HuH-7.5 (cell line): ENCODE measurements at places on chromosomes 3 and 15.

GRCh38 chr3:5613599-5613998 is 426.1 kb downstream of the EDEM1 start:
- DNase-seq: no peak

DNA sequence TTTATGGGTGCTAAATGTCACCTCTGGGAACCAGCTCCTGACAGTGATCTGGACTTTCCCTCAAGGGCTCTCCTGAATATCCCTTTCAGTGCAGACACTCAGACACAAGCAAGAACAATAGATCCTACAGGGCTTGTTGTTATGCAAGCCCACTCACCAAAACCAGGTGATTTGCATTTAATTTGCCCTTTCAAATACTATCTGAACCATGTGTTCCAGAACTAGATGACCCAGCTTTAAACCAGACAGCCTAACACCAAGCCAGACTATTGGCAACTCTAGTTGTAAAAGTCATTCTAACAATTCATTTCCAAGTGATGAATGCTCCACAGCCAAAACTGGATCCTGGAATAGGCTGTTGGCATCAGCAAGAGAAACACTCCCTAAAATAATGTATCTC is 5.6 kb upstream of the ATP8B4 start:
- DNase-seq: no peak

DNA sequence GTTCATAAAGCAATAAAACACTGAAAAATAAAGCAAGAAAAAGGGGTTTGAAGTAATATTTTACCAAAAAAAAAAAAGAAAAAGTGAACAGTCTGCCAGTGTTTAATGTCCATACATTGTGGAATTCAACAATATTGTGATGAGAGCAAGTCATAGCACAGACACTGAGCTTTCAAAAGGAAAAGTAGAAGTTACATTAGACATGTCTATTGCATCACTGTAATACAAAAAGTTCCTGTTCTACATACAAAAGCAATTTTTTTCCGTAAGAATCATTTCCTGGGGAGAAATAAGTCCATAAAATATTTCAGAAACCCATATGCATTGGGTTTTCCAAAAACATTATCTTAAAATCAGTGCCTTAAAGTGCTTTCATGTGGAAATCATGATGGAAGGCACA is 11.8 kb upstream of the HDC start:
- no peak for DNase-seq

DNA sequence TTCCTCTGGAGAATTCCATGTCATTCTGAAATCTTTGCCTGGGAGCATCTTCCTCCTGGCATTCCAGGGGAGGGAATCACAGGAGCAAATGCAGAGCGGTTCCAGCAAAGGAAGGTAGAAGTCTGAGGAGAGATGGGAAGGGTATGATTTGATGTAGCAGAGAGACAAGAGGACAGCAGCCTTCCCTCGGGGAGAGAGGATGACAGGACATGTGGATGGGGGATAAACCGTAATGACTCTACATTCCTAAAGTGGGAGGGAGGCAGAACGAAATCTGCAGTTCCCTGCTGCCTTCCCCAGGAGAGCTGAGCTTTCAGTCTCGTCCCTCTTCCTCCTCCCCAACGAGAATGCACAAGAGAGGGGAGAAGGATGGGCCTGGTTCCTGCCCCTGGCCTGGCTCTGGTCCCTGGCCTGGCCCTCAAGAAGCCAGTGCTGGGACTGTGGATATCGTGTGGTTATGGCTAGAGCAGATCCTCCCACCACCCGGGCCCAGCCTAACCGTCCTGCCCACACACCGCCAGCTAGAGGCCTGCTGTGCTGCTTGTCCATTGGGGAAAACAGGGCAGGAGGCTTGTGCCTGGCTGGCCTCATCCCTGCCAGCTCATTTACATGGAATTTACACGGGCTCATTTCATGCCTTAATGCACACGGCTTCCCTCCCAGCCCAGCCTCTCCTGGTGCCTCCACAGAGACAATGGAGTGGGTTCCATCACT is 26.6 kb downstream of the SEMA7A start:
- DNase-seq: no peak

DNA sequence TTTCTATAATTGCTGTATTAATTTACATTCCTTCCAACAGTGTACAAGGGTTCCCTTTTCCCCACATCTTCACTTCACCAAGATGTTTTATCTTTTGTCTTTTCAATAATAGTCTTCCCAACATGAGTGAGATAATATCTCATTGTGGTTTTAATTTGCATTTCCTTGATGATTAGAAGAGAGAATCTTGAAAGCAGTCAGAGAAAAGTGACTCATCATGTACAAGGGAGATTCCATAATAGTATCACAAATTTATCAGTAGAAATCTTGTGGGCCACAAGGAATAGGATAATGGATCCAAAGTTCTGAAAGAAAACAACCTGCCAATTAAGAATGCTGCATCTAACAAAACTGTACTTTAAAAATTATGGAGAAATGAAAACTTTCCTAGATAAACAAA is 189.3 kb downstream of the NECTIN3 start:
- no peak for DNase-seq

DNA sequence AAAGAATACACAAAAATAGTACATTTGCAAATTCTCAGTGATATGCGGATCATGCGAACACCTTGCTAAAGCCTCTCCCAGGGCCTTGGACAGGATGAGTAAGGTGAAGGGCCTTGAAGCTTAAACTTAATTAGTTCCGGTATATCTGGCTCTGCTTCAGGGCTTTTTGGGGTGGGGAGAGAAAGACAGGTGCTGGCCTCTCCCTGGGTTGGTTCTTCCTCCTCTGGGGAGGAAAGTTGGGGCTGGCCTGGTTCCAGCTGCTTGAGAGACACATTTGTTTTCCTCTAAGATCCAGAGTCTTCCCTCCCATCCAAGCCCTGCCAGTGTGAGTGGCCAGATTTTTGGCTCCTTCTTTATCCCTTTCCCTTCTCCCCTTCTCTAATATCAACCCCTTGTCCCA is 64.7 kb upstream of the EPHB3 start:
- DNase-seq: no peak

DNA sequence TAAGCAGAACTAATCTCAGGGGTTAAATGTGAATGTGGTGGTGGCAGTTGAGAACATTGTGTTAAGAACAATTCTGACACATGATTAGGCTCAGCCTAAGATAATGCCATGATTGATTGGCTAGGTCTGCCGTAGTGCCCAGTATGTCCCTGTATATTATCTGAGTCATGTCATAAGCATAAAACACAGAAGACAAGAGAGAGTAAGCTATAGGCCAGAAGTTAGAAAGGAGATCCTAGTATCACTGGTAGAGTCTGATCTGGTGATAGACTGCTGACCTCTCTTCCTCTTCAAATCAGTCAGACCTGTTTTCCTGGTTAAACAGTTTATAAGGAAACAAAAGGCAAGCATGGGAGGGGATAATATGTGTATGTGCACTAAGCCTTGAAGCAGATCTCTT is 30.1 kb upstream of the ATP8B4 start:
- DNase-seq: no peak
